Activated CD4-positive, alpha-beta T cell treated with anti-CD3 and anti-CD28 coated beads, Interleukin-2, amount 50 U/mL, for 48 hours (primary cell): ENCODE measurements at places on chromosomes 11 and 22.

GRCh38 chr11:128865490-128865889 is 1.6 kb downstream of the KCNJ1 start:
- DNase-seq: no peak

- no peak for DNase-seq
Measured at GRCh38 chr11:64035081-64035524, 628 bp upstream of the FLRT1 start.

DNA sequence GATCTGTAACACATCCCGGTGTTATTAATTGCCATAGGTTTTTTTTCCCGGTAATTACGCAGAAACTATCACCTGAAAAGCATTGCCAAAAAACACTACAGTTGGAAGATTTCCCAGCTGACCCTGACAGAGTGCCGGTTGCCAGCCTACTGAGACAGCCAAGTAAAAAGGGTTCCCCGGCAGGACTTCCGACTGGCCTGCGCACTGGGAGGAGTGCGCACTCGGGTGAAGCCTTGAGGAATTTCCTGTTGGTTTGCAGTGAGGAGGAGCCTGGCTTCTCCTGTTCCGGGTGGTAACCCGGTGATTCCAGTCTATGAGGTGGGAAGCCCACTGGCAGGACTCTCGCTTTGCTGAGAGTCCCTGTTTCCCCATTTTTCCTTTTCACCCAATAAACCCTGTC is 52.1 kb downstream of the CNTF start:
- no peak for DNase-seq

DNA sequence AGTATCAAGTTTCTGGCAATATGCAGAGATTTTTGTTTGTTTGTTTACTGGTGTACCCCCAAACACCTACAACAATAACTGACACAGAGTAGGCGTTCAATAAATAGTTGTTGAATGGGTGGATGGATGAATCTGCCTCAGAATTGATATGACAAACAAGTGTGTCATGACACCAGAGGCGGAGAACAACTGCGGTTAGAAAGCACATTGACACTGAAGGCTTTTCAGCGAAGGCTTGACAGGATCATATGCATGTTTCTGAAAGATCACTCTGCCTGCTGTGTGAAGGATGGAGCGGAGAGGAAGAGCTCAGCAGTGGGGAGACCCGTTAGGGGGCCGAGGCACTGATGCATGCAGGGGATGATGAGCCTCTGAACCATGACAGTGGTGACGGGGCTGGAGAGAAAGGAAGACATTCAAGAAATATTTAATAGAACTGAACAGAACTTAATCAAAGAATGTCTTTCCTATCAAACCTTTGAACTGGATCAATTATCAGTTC is 108.5 kb upstream of the USP47 start:
- no peak for DNase-seq
